ENCODE measurements at places on chromosomes 3 and 15.

- no peak for DNase-seq
Observed at GRCh38 chr3:124592658-124593441, 137.4 kb upstream of the UMPS start.

DNA sequence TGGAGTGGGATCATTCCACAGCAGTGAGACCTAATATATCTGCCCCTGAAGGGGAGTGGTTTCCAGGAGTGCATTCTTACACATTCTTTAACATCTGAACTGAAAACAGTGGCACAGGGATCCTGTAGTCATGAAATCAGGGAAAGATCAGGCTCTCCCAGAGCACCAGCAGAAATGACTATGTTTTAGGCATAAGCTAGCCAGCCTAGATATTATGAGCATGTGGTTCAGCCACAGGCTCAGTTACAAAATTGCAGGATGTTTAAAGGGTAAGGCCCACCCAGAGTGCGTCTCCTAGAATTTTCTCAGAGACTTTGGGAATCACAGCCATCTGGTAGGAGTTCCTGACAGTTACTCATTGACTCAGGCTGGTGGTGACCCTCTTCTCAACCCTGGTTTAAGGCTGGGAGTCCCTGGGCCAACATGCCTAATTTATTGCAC lies 20.9 kb downstream of the FSTL1 start:
- DNase-seq = peak; percentile 38

GRCh38 chr15:40428185-40428584 lies 12.6 kb upstream of the BAHD1 start:
- DNase-seq = no peak

DNA sequence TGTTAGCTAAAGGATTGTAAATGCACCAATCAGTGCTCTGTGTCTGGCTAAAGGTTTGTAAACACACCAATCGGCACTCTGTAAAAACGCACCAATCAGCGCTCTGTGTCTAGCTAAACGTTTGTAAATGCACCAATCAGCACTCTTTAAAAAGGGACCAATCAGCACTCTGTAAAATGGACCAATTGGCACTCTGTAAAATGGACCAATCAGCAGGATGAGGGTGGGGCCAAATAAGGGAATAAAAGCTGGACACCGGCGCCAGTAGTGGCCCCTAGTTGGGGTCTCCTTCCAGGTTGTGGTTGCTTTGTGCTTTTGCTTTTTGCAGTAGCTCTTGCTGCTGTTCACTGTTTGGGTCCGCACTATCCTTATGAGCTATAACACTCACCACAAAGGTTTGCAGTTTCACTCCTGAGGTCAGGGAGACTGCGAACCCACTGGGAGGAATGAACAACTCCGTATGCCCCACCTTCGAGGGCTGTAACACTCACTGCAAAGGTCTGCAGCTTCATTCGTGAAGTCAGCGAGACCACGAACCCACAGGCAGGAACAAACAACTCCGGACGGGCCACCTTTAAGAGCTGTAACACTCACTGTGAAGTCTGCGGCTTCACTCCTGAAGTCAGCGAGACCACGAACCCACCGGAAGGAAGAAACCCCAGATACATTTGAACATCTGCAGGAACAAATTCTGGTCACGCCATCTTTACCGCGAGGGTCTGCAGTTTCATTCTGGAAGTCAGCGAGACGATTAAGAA lies 1.1 kb upstream of the SUCLG2 start:
- DNase-seq = peak; percentile 5

DNA sequence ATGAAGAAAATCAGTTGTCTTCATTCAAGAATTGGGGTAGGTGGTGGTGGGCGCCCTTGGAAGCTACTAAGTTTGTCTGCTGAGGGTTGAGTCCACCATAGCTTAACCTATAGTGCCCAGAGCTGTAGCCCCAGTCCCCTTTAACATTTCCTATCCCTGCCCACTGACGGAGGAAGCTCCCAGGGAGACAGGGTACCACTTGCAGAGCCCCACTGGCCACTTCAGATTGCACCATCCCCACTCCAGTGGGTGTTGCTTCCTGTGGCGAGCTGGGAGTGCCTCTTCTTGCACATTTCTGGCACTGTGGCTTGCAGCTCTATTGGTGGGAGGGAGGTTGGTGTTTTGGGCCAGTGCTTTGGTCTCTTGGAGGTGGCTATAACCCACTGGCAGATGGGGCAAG lies 2.7 kb downstream of the PXYLP1 start:
- DNase-seq = no peak

- no peak for DNase-seq
Observed at GRCh38 chr3:73448761-73449301, 175.9 kb downstream of the PDZRN3 start.

DNA sequence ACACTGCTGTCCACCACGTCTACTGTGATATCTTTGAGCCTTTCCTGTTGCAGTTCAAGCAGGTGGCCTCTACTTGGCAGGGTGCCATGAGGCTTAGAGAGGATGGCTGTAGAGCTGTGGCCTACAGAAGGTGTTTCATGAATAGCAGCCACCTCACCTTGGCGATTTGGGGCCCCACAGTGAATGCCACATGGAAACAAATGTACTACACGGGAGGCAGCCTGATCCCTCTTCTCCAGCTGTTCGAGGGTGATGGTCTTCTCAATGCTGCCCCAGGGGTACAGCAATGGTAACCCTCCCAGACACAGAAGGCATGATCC lies 70.7 kb downstream of the FAM43A start:
- no peak for DNase-seq

- no peak for DNase-seq
Observed at GRCh38 chr15:85759376-85759775, 35.3 kb downstream of the KLHL25 start.
